Posterior cingulate gyrus (tissue), 11 donors: ENCODE measurements at places on chromosomes 7 and 10.

DNA sequence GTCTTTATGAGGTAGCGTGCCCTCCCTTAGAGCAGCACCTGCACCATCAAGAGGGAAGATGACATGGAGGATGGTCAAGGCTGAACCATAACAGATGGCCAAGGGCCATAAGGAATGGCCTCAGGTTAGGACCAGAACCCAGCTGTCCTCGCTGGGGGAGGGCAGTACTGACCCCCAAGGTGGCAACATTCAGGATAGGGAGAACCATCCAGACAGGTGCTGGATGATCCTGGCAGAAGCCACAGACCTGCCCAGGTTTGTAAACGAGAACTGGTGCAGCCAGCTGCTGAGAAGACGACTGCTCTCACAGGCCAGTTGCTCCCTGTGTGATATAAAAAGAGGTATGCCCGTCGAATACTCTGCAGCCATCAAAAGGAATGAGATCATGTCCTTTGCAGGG is 320.4 kb downstream of the GLRX3 start:
- no peak for DNase-seq

DNA sequence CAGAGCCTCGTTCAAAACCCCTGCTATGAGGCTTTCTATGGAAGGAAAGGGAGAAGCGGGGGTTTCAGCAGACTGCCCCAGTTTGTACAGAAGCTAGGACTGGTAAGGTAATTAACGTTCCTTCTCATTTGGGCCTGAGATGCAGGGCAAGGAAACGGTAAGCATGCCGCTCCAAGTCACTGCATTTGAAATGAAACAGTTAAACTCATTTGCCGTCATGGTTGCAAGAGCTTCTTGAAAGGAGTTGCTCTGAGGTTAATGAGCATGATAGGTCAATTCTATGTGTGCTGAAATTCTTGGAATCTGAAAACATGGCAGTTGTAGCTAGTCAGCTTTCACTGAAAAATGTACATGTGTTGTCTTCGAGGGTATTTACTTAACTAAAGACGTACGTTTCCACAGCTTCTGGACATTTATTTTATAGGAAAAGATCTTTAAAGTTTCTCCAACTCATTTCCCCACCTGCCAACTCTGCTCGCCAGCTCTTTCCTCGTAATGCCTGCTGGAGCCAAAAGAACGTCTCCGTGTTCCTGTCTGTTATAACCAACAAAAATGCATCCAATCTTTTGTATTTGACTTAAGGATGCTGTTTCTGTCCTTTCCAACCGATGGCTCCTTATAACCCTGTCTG is 73.3 kb downstream of the ADAM12 start:
- no peak for DNase-seq

- no peak for DNase-seq
These were observed 558 bp downstream of the TCTN3 start for GRCh38 chr10:95693071-95693667.

DNA sequence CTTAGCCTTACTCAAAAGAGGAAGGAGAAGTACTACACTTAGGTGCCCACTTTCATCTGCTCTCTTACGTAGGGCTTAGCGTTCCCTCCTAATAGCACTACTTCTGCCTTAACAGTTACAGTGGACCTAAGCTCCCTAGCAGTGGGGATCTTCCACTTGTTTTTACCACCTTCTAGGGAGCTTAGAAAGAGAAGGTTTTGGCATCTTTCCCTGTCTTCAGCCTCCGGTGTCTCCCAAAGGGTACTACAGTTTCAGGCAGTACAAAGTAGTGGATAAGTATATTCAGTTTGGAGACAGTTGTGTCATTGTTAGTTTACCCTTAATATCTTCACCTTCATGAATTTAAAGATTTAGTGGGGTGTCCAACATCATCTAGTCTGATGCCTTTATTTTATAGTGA is 14.6 kb downstream of the CHRM2 start:
- DNase-seq, result no peak

DNA sequence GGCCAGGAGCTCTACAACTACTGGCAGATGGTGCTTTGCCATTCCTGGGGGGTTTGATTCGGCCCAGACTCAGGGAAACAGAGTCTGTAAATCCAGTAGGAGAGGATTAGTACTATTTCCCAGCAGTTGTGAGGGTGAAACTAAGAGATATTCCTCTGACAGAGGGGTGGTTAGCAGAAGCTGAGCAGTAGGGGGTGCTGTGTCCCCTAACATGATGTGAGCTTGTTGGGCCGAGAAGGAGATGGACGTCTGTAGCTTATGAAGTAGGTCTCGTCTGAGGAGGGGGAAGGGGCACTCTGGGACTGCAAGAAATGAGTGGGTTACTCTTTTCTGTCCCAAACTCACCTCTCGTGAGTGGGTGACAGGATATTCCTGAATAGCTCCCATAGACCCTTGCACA is 179.2 kb upstream of the MBL2 start:
- no peak for DNase-seq

DNA sequence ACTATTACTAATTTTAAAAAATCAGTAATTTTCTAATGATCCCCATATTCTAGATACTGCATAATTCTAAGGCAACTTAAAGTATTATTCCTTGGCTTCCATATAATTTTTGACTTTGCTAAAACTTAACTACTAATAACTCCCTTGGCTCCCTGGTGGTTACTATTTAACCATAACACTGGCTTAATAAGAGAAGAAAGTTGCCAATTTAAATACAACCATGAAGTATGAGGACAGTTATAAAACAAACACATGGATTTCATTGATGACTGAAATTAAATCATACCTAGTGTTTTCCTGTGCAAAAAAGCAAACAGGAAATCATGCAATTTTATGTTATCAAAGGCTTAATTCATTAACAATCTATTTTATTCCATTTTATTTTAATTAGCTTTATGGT is 1073.9 kb downstream of the GRM8 start:
- DNase-seq, result no peak

GRCh38 chr7:27585781-27586447 is 76.8 kb downstream of the HIBADH start:
- no peak for DNase-seq

DNA sequence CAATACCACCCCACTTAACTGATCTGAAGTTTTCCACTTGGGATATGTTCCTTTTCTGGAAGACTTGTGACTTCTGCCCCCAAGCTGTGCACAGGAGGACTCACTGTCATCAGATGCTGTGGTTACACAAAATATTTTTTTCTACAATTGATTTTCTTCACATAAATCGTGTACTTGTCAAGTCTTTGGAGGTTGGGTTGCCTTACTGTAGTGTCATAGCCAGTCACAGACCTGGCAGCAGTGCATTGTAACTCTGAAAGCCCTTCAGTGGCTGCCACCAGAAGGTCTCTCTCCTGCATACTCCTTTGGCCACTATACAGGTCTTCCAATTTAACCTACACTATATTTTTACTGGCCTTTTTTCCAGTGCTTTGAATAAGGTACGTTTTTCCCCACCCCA is 73.2 kb downstream of the SDK1 start:
- DNase-seq, result no peak

DNA sequence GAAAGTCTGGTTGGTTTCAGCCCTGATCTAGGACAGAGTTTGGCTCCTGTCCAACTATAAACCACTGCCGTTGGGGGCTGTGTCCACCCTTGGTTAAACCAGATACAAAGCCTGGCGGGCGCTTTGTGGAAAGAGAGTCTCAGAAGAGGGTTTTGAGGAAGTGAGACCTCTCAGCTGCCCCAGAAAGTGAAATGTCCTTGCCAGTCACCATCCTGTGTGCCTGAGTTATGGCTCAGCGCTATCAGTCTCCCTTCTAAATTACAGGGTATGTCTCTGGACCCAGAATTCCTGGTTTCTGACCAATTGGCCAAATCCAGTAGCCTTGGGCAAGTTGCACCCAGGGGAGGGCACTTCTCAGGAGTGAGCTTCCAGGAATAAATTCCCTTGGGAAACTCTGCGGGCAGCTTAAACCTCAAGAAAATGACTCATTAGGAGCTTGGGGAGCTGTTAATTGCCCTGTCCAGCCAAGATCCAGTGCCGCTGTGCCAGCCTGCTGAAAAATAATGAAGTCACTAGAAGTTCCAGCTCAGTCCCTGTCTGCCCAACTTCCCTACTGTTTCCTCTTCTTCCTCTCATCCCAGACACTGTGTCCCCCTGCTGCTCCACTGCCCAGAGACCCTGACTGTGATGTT is 66.7 kb upstream of the PDZD8 start:
- DNase-seq, result no peak

GRCh38 chr10:78771808-78772455 is 296.8 kb upstream of the ZMIZ1 start:
- no peak for DNase-seq

DNA sequence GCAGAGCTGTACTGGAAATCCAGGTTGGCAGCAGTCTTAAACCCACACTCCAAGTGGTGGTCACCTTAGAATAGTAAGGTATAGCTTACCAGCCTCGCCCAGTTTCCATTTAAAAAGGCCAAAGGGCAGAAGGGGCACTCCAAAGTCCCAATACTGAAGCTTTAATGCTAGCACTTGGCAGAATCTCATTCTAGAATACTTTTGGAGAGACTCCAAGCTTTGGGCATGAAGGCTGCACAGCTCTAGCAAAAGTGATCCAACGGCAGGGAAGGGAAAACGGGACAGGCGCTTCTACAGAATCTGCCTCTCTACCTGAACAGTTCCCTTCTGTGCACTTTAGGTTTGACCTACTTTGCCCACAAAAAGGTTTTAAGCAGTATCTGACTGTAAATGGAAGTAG is 19.7 kb downstream of the SMURF1 start:
- DNase-seq, result no peak

DNA sequence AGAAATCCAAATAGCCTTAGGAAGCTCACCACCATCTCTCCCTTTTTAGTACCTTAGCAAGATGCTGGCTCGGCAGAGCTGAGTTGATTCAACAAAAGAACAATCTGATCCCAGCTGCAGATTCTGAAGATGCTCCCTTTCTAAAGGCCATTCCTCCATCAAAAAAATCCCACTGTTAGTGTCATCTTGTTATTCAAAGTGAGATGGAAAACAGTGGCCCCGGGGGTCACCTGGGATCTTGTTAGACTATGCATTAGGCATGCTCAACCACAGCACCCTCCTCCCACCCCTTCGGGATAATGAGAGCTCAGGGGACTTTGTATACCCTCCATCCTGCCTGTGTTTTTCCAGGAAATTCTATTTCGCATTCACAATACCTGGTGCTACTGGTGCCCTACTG is 2.4 kb downstream of the NCAPG2 start:
- DNase-seq, result no peak

- no peak for DNase-seq
These were observed 7.9 kb upstream of the UPF2 start for GRCh38 chr10:12050528-12050927.
